NCI-H345 (cell line): ENCODE measurements at places on chromosomes 11 and 22.

GRCh38 chr11:20011307-20011951, 148.8 kb downstream of the DBX1 start:
- DNase-seq = peak; percentile 29

- DNase-seq = no peak
These were observed 51.9 kb downstream of the RBX1 start for GRCh38 chr22:41003066-41003465.

DNA sequence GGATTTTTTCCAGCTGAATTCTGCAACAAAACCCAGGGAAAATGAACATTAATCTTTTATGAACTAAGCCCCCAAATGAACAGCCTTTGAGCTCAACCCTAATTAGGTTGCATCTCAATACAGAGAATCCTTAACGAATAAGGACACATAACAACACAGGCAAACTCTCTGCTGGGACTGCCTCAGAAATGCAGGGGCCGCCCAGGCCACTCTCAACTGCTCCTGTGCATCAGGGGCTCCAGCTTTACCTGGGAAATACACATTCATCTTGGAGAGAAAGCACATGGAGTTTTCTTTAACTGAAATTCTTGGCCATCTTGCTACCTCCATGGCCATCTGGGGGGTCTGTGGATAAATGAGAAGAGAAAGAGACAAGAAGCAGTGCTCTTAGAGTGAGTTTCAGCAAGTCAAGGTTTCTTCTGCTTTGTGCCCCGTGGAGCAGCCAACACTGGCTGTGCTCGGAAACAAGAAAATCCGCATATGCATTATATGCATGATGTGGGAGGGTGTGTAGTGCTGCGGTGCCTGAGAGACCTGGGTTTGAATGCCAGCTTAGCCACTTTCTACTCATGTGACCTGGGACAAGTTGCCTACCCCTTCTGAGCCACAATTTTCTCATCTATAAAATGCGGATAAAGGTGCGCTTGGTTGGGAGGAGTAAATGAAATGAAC, 81.9 kb upstream of the RCN1 start:
- no peak for DNase-seq

DNA sequence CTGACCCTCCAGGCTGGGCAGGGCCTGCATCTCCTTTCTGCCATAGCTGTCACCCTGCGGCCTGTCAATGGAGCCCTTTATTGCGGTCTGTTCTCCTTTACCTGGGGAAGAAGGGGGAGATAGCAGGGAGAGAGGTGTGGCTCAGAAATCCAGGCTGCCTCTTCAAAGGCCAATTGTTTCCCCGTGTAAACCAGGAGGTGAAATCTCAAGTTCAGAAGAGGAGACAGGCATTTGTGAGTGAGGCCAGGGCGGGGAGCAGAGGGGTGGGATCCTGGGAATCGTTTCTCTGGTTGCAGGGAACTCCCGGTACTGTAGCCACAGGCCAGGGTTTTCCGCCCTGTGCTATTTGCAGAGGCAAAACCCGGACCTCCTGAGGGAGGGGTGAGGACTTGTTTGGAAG, 9.1 kb downstream of the DCPS start:
- DNase-seq = no peak

DNA sequence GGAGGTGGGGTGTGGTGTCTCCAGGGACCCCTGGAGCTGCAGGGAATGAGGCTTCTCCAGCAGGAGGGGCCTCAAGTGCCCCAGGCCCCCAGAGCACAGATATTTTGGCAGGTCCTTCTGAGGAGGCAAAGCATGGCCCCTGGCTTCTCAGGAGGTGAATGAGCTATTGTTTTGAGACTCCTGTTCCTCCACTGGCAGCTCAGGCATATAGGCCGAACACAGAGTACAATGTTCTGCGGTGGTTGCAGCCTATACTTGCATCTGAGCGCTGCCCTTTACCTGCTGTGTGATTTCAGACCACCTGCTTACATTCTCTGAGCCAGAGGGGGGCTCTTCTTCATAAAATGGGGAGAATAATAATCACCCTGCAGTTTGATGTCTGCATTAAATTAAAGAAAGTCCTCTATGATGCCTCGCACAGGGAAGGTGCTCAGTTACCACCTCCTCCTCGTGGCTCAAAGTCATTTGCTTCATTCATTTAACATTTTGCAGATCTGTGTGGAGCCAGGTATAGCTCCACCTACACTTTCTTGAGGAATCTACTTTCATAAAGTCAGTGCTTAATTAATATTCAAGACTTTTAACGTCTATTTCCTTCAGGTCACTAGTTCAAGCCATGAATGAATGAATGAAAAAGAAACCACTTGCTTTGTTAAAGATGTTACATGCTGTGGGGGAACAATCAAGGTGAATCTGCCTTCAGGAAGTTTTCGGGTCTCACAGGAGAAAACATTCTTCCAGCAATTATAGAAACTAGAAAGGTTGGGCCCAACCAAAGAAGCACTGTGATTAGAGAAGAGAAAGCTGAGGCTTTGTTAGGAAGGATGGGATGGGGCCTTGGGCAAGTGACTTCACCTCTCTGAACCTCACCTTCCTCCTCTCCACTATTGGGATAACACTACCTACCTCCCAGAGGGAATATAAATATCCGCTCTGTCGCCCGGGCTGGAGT, 68.4 kb downstream of the ADAMTS15 start:
- no peak for DNase-seq

DNA sequence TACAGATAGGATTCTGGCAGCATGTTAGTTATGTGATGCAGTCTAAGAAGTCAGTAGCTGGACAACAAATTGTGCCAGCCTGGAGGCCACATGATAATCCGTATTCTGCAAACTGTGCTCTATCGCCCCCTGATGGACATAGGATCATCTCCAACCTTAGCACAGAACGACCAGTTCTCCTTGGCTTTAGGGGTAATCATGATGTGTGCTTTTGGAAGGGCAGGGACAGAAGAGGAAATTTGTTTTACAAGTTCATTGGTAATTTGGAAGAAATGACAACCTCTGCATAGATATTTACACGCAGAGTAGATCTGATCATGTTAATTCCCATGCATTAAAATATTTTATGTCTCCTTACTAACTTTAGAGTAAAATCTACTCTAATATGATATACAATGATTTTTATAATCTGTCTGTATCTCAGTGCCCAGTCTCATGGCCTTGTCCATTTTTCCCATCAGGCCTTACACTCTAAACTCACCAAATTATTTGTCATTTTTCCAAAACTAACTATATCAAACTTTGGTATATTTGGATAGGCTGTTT, 12.1 kb downstream of the OR10D3 start:
- peak; percentile 38 for DNase-seq

DNA sequence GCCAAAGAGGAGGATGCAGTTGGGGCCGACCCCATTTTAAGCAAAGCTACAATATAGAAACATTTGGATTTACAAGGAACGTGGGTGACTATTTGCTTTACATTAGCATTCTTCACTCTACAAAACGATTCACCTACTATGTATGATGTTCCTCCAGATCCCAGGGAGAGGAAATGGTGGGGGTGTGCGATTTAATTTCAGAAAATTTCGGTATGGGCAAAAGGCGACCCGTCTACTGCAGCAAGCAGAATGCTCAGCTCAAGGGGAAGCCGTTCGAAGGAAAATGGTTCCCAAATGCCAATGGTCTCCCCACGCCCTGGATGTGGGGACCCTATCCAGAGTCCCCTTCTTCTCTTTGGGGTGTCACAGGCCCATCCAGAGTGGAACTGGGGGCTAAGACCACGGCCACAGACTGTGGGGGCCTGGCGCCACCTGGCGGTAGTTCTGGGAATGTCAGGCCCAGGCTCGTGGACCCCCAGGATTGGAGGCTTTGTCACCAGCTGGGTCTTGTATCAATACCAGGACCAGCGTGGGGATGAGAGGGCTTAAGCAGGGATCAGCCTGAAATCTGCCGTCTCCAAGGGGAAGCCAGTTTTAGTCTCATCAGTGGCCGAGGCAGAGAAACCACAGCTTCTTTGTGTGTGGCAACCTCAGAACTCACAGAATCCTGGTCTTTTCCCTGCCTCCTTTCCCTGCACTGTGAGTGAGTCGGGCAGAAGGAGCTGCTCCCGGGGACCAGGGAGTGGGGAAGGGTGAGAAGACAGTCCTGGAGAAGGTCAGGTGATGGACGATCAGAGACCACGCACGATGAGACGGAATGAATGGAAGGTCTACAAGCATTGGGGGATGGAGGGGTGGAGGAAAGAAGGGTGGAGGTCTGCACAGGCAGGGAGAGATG, 8.4 kb downstream of the LRRC10B start:
- DNase-seq = peak; percentile 17

DNA sequence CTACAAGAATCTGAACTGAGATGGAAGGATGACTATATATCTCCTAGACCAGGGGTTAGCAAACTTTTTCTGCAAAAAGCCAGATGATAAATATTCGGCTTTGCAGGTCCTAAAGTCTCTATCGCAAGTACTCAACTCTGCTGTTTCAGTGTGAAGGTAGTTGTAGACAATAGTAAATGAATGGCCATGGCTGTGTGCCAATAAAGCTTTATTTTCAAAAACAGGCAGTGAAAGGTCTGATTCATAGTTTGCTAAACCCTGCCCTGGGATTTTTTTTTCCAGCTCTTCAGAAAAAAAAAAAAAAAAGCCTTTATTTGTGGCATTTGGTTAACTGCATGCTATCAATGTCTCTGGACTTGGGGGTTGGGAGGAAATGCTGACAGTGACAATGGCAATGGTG, 37.5 kb downstream of the FAM227A start:
- DNase-seq = no peak

DNA sequence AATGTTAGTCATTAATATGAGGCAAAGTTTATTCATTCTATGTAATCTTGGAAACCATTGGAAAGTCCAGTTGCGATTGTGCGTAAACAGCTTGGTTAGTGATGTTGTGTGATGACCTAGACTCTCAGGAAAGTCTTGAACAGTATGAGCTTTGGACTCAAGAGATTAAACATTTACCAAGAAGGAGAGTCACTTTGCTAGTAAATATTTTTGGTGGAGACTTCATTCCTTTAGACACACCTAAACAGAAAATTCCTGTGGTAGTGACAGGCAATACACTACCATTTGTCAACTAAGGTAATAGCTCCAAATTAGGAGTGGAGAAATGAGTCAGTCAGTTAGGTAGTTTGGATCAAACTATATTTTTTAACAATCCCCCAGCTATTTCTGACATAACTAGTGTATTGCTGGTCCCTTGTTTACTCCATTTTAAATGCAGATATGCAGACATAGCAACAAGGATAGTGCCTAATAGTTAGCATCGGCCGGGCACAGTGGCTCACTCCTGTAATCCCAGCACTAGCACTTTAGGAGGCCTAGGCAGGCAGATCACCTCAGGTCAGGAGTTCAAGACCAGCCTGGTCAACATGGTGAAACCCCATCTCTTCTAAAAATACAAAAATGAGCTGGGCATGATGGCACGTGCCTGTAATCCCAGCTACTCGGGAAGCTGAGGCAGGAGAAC, 89.3 kb downstream of the ARHGAP42 start:
- DNase-seq = no peak

DNA sequence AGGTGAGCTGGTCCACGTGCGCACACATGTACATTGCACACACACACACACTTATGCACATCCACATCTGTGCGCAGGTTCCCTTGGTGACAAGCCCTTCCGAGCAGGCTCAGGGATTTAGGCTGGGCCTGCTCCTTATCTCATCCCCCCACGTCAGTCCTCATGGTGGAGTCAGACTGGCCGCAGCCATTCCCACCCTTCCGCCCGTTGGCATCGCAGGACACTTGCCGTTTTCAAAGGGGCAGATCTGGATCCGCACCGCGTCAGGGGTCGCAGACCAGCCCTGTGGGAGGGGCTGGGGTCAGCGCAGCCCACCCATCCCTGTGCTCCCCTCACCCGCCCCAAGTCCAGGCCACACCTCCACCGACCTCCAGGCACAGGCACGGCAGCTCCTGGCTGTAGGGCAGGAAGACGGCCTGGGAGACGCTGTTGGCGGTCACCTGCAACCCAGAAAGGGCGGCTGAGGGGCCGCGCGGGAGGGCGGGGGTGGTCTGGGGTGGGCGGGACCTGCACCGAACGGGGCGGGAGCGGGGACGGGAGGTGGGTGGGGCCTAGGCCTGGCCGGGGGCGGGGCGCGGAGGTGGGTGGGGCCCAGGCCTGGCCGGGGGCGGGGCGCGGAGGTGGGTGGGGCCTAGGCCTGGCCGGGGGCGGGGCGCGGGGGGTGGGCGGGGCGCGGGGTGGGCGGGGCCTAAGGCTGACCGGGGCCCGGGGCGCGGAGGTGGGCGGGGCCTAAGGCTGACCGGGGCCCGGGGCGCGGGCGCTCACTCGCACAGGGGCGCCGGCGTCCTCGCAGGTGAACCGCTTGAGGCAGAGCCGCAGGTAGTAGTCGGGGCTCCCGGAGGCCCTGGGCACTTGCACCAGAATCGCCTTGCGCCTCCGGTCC, 13.3 kb downstream of the IL17REL start:
- no peak for DNase-seq

DNA sequence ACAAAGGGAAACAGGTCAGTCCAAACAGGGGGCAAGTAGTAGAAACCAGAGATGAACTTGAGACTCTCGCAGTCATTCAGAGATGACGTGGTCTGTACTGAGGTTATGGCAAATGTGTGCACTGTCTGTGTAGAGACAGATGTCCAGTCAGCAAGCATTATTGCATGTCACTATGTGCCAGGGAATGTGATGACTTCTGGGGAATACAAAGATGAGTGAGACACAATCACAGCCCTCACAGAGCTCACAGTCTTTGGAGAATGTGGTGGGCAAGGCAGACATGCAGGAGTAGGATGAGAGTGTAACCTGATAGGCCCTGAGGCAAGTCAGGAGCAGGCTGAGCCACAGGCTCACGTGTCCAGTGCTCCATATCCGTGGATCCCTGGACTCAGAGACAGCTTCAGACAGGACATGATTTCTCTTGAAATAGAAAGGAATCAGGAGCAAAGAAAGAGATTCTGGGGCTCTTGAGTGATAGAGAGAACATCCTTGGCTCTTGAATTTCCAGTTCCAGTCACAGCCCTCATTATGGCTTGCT, 550.7 kb downstream of the ETS1 start:
- no peak for DNase-seq

DNA sequence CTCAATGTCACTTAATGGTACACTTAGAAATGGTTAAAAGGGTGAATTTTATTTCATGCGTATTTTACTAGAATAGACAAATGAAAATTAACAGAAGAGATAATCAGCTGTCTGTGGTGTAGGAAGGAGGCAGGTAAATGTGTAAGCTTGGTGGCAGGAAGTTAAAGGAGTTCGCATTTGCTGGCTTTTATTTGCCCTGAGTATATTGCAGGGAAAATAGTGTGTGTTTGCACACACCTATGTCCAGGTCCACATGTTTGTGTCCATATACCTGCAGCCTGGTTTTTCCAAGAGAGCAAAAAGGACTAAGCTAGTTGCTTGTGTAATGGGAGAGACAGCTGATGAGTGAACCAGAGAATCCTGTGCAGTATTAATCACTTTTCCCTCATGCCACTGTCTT, 16.0 kb downstream of the NTM start:
- DNase-seq = no peak

DNA sequence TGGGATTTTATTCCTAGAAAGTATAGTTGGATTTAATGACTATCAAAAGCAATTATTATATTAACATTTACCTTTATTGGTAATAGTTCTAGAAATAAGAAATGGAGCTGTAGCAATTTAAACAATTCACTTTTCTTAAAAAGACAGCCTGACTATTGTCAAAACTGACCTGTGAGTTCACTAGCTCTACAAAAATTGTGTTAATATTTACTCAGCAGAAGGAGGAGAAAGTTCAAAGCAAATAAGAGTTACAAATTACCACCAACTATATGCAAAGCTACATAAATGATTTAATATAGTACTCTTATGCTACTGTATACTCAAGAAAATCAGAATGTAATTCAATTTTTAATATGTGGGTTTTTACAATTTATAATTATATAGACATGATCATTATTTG, 310.0 kb downstream of the DCDC1 start:
- no peak for DNase-seq

- no peak for DNase-seq
These were observed 734.7 kb downstream of the KCNA4 start for GRCh38 chr11:29282088-29282487.

- no peak for DNase-seq
These were observed 7.1 kb downstream of the ACAD8 start for GRCh38 chr11:134260503-134260902.
